GF-D8 (cell line): ENCODE measurements at places on chromosomes 2 and 18.

GRCh38 chr2:163375070-163375469 is 360.7 kb downstream of the FIGN start:
- no peak for DNase-seq

DNA sequence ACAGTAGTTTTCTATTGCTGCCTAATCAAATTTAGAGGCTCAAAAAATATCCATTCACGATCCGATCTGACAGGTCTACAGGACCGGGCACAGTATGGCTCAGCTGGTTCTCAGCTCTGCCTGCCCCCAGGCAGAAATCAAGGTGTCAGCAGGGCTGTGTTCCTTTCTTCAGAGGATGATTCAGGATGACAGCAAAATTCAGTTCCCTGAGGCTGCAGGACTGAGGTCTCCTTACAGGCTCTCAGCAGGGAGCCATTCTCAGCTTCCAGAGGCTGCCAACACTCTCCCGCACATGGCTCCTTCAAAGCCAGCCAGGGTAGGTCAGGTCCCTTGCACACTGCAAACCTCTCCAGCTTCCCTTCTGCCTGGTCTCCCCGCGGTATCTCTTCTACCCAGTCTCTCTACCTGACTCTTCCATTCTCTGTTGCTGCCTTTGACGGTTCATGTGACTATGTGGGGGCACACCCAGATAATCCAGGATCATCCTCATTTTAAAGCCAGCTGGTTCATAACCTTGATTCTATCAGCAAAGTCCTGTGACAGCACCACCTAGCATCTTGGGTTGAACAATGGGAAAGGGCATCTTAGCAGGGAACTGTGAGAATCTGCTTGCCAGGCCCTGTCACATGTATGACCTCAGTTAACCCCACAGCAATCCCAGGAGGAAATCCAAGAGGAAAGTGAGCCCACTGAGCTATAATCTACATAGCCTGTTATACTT is 50.4 kb downstream of the UXS1 start:
- DNase-seq = no peak

- no peak for DNase-seq
Measured at GRCh38 chr2:173803449-173803848, 161.7 kb downstream of the SP3 start.

GRCh38 chr18:13987956-13988355 is 72.6 kb upstream of the MC2R start:
- no peak for DNase-seq

DNA sequence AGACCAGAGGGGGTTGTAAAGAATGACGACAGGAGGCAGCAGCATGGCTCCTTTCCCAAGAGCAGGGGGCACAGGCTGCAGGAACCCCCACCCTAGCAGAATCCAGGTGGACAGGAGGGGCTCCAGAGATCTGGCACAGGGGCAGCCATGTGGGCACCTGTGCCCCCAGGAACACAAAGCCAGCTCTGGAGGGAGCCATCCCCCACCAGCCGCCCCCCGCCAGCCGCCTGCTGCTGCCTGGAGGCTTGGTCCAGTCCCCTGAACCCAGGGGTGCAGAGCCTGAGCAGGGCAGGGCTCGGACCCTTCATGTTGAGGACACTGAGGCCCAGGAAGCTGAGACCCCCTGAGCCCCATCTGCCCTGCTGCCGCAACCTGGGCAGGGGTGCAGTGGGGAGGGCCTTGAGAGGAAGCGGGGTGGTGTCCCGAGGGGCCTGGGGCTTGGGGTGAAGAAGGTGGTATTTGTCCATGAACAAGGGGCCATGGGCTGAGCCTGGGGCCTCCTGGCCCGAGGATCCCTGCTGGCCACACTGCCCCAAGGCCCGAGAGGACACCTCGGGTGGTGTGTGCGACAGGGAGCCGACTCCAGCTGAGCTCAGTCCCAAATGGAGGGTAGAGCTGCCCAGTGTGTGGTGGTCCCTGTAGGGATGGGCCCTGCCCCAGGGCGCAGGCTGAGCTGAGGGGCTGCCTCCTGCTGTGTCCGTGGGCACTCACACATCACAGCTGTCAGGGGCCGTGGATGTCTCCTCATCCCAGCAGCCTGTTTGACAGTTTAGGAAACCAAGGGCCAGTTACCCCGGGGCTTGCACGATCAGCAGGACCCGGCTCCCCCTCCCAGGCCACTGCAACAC is 39.8 kb upstream of the SNED1 start:
- DNase-seq = no peak

- DNase-seq = no peak
Measured at GRCh38 chr2:11674983-11675382, 5.0 kb upstream of the NTSR2 start.

- no peak for DNase-seq
Measured at GRCh38 chr2:85813982-85814801, 60.4 kb downstream of the ATOH8 start.

- no peak for DNase-seq
Measured at GRCh38 chr2:9998916-9999654, 44.3 kb upstream of the KLF11 start.

DNA sequence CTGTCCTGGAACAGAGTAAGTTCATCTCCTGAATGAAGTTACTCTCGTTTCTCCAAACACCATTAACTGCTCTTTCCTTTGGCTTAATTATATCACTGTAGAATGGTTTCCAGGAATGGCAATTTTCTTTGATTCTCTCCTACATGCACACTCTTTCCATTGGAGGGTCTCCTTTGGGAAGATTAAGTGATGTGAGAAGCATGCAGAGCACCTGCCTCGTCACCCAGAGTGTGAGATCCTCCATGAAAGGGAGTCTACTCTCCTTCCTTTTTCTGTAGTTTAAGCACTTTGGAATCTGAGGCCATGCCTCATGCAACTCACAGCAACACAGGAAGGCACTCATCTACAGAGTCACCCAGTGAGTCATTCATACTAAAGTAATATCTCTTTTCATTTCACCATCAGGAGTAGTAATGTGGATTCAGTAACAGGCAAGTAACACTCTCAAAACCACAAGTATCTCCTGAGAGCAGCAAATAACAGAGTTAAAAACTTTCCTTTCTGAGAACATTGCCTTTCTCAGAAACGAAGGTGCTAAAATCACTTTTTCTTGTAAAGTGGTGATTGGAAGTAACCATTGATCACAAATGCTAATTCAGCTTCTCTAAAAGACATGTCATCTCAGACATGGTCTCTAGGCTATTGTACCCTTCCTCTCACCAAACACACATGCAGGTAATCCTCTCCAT is 52.8 kb upstream of the IL1RL1 start:
- no peak for DNase-seq
